ENCODE measurements at places on chromosomes 16 and 17. TPM values are rescaled to one million over a fixed set of nuclear protein-coding genes. Genes with fewer than 3 reads are reported as not detected.
A peak's percentile ranks its signal among the peaks of the same experiment; 100 is the strongest.

DNA sequence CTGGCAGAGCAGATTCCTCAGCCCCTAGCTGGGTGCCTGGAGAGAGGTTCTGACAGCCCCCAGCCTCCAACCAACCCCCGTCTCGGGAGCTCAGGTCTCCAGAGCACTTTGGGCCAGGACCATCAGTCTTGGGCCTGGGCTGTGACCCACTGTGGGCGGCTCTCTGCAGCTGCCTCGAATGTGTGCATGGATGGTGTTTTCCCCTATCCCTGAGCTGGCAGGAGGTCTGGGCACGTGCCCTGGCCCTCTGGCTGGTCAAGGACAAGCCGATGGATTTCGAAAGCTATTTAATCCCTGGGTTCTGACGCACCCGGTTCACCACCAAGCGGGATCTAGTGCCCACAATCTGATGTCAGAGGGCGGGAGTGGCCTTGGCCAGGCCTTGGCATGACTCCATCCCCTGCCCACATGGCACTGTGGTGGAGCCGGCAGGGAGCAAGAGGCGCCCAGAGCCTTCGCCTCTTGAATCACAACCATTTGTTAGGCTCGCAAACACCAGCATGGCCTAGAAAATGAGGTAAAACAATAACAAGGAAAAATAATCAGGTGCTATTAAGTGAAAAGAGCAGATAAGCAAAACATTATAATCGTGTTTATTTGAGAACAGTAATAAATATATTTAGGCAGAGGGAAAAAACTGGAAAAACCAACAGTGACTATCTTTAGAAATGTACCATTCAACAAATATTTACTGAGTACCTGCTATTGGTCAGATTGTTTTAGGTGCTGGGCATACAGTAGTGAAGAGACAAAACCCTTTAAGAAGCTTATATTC lies 69.3 kb upstream of the TOB1 start:
- peak; percentile 98 for DNase-seq

GRCh38 chr17:70938336-70938735 lies 769.0 kb downstream of the KCNJ2 start:
- peak; percentile 71 for DNase-seq

DNA sequence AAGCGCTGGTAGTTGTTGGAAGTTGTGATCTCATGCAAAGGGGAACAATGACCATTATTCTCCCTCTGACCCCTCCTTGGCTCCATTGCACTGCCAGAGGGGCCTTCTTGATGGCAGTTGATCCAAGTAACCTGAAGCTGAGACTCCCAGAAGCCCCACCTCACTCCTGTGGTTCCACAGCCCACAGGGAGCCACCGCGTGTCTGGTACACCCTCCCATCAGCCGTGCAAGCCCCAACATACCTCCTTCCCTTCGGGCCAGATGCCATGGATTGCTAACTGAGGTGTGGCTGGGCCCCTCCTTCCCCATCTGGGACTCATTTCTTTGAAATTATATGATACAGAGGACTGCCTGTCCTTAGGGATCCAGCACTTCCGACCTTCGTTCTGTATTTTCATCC lies 17.8 kb downstream of the SAP30BP start:
- no peak for DNase-seq

DNA sequence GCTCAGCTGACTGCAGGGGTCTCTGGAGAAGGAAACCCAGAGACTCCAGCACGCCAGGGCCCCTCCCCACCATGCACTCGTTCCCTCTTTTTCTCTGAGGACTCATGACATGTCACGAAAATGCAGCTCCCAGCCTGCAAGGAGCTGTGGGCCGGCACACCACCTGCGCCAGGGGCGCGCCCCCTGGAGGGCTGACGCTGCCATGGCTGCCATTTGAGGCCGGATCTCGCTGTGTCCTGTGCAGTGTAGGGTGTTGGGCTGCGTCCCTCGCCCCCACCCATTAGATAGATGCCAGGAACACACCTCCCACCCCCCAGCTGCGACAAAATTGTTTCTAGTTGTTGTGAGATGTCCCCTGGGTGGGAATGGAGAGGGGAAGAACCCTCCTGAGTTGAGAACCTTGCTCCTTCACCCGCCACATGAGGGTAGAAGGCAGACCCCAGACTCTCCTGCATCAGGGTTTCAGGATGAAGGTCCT lies 8.2 kb downstream of the SYNGR2 start:
- DNase-seq = no peak

GRCh38 chr16:21626659-21627277 lies 25.6 kb downstream of the IGSF6 start:
- DNase-seq = no peak

- DNase-seq = peak; percentile 43
Observed at GRCh38 chr17:80092959-80093358, 8.4 kb upstream of the GAA start.

DNA sequence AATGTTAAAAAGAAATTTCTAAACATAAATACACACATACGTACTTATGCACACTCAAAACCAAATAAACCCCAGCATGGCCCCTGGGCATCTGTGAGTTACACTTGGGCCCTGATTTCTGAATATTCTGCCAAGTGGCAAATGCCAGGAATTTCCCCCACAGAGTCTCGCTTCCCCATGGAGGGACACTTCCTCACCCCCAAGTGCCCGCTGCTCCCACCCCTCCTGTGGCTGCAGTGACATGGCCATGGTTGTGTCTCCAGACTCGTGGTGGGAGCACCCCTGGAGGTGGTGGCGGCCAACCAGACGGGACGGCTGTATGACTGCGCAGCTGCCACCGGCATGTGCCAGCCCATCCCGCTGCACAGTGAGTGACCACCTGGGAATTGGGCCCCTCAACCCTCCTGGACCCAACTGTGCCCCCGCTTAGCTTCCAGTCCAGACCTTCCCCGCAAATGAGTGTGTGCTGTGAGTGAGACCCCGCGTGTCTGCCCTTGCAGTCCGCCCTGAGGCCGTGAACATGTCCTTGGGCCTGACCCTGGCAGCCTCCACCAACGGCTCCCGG lies 4.0 kb downstream of the ITGAD start:
- no peak for DNase-seq

DNA sequence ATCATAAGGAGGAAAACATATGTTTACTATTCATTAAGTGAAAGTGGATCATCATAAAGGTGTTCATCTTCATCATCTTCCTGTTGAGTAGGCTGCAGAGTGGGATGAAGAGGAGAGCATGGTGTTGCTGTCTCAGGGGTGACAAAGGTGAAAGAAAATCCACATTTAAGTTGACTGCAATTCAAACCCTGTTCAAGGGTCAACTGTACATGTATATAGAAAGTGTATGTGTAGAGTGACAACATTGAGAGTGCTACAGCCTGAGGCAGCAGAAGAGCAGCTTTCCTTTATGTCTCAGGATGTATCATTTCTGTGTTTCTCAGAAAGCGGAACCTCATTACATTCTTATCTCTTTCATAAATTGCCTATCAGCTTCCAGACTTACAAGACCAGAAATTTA lies 17.2 kb downstream of the ORC6 start:
- DNase-seq = no peak

- DNase-seq = no peak
Observed at GRCh38 chr16:11638140-11638539, 30.1 kb upstream of the SNN start.

- DNase-seq = no peak
Observed at GRCh38 chr16:75754141-75754540, 27.9 kb upstream of the CPHXL start.

DNA sequence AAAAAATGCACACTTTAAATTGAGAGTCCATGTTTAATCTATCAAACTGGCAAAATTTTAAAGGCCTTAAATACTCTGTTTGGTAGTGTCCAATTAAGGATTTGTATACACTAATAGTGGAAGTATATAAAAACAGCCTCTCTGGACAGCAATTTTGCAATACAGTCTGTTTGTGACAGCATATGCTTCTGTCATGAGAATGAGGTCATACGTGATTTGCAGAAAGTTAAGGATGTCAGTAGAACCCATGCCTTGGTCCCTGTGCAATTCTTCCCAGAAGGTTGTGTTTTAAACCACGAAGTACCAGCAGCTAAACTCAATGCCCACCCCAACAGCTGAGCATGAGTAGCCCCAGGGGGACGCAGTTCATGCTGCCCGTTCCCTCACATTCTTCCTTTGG lies 78.4 kb downstream of the AIPL1 start:
- DNase-seq = no peak

- no peak for DNase-seq
Observed at GRCh38 chr17:41837761-41838538, at the start of gene KLHL10. Gene KLHL10, plus strand, starts transcription at chr17:41837825. Its CDS starts 108 bp downstream, at chr17:41837933.

DNA sequence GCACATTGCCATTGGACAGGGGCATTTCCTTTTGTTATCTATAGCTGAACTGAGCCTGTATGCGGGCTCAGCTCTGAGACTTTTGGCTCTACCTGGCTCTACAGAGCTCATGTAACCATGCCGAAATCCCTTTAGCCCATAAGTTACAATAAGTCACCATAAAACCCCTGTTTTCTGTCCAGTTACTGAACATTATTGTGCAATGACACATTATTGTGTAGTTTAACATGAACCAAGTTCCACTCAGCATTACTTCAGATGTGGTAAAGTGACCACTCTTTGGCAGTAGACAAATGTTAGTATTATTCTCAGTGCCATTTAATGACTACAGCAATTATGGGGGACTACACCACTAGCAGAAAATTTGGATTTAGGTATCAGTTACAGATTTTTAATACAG lies 65.4 kb upstream of the RASL10B start:
- no peak for DNase-seq

- peak; percentile 18 for DNase-seq
Observed at GRCh38 chr16:66274335-66275110, 92.0 kb upstream of the CDH5 start.

DNA sequence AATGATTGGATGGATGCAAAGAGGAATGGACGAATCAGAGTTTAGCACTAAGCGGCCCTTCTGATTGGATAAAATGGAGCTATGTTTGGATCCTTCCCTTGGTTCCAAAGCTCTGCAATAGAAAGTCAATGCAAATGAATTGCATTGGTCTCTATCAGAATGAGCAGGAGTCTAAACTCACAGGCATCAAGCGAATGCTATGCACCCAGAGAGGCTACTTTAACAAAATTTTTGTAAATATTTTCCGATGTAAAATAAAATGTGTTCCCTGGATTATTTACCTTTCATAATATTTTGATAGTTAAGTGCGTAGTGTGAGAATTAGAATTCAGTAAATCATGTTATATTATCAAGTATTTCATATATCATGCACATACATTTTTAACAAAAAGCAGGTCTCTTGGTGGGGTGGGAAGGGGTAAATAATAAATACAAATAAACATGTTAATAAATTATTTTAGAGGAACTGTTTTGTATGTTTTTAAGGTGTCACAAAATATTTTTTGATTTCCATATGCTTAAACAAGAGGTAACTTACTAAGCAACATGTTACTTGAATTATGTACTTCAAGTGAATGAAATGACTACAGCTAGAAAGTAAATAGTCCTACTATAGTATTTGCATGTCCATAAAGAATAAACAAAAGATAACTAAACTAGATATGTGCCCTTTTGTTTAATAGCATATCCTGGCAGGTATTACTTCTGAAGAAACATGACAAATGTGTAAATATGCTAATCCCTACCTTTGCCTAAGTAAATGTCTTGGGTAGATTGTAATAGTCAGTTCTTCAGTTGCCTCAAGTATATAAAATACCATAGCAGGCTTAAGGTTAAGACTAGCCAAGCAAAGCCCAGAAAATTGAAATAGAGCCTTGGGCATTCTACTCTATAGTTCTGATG lies 4.4 kb upstream of the UNK start:
- no peak for DNase-seq

DNA sequence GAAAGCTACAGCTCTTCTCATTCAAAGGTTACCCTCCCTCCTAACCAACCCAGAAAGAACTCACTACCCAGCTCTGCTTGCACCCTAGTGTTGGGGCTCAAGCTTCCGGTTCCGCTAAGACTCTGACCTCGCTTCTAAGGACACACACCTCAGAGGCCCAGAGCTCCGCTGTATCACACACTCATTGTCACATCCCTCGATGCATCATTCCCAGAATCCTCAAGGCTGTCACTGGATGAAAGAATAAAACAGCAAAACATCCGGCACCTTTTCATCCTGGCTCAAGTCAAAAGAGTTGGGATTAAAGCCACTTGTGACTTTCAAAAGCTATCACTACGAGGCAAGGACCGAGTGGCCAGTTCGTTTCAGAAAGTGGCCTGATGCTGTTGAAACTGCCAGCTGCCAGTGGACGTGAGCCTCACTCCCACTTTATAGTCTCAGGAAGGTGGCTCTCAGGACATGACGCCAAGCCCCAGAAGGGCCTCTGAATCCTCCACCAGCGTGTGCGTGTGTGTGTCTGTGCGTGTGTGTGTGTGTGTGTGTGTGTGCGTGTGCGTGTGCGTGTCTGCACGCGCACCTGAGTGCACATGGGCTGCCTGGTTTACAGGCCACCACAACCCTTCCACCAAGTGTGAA lies 29.0 kb downstream of the ZFHX3 start:
- no peak for DNase-seq

Gene SLFN13
- 1.6 TPM for total RNA-seq

Gene HS3ST4
- total RNA-seq = not detected

Gene TBC1D3B
- total RNA-seq = 5.7 TPM

Gene PIMREG
- total RNA-seq = 0.23 TPM

Gene MRPS34
- 61.4 TPM for total RNA-seq

All from left lobe of liver (tissue), 2 donors.